ENCODE measurements at places on chromosomes 5 and 9.
A peak's percentile ranks its signal among the peaks of the same experiment; 100 is the strongest.

GRCh38 chr5:95261437-95262175 is 23.3 kb downstream of the MCTP1 start:
- DNase-seq = no peak

DNA sequence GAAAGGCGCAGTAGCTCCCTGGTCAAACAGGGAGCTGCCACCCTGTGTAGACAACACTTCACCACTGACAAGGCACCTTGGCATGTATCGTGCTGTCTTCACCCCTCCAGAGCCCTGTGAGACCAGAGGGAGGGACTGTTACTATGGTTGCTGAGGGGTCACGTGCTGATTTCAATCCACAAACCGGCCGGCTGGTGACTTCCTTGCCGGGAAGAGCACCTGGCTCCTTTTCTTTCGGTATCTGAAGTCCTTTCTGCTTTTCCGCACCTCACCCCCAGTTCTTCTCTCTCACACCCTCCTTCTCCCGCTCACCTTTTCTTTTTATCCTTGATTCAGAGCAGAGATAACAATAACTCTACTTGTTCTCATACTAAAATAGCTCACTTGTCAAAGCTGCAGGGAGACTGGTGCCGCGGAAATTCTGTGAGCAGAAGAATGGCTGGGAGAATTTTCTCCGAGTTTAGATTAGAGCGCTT is 327.2 kb downstream of the ZSWIM6 start:
- DNase-seq = no peak

DNA sequence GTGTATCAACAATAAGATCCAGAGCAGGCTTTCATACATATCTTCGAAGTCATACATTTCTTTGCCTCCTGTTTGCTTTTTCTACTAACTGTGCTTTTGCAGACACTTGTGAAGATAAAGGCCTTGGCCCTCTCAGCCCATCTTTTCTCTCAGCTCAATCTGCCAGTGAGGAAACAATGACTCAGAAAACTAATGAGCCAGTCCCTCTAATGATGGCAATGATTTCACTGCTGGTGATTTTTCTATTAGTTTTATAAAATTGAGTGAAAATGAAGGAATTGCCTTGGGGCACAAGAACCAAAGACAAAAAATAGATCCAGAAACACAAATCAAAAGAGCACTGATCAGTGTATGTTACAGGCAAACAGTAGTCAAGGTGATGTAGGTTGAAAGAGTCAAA is 167.7 kb upstream of the PPP2R2B start:
- DNase-seq = no peak

GRCh38 chr5:151624476-151624875 is 33.3 kb upstream of the FAT2 start:
- DNase-seq = no peak

DNA sequence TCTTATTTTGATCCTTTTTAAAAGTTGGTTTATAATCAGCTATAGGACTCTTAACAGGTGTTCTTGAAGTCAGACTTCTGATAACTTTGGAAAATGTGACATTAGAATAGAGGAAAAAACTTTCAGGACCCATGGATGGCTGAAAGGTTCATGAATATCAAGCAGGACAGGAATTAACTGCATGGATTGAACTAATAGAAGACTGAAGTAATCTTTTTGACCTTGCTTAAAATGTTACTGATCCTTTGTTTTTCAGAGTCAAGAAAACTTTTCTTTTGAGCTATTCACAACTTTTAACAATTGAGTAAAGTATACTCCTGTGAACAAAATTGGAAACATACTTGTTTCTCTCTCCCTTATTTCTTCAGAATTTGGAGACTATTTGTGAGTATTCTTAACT is 79.2 kb downstream of the PLK2 start:
- DNase-seq = no peak

GRCh38 chr5:170630711-170631141 is 126.9 kb downstream of the KCNIP1 start:
- DNase-seq = no peak

GRCh38 chr5:98016771-98017170 is 756.7 kb upstream of the RGMB start:
- no peak for DNase-seq

GRCh38 chr9:32787816-32788215 is 4.5 kb downstream of the TMEM215 start:
- no peak for DNase-seq

DNA sequence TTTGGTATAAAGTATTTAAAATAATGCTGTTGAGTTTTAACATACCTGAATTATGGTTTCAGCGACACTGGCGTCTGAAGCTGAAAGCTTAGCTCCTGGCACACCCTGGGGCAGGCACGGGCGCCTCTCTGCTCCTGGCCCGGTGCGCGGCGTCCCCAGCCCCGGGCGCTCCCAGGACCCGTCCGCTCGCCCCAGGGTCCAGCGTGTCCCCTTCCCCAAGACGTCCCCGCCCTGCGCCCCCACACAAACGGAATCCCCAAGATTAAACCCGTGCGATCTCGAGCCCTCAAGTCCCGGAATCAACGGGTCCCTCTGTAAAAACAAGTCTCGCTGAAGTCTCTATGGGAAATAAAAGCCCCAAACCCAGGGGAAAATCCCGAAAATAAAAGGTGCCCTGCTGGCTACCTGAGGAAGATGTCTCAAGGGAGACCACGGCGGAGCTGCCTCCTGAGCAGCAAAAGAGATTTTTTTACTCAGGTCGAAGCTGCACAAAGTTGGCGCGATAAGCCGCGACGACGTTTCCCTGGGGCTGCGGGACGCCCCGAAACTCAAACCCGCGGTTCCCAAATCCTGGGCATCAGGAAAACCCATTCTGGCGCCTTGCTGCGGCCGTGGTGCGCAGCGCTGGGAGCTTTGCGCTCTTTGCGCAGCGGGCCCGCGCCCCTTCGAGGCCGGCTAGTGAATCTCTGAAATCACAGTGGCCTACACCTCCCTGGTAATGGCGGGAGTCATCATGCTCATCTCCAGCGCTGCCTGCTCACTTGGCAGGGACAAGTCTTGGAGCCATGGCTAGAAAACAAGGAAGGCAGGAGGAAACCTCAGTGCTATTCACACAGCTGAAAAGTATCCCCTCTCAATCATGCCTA is 6.3 kb upstream of the IFNA8 start:
- DNase-seq = no peak

DNA sequence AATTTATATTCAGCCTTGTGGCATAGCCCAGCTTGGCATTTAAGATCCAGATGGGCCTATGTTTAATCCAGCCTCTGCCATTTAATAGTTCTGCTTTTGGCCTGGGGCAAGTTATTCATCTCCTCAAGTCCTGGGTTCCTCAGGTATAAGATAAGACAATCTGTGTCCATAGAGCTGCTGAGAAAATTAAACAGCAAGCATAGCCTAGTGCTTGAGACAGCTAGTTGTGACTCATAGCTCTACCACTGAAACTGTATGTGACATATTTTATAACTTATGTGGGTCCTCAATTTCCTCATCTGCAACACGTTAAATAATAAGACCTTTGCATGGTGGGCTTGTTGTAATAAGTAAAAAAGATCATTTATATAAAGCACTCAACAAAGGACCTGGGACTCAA is 53.3 kb upstream of the ATP10B start:
- DNase-seq = no peak

DNA sequence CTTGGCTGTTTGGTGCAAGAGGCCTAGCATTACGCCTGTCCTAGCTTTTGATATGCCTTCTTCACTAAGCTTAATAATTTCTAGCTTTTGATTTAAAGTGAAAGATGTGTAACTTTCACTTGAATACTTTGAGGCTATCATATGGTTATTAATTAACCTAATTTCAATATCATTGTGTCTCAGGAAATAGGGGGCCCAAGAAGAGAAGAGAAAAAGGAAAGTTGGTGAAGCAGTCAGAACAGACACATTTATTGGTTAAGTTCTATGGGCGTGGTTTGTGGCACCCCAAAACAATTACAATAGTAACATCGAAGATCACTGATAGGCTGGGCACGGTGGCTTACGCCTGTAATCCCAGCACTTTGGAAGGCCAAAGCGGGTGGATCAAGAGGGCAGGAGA is 40.9 kb upstream of the F2RL2 start:
- no peak for DNase-seq

GRCh38 chr9:74848153-74848525 is 39.6 kb downstream of the TRPM6 start:
- DNase-seq = no peak

GRCh38 chr5:56200971-56201666 is 32.0 kb downstream of the ANKRD55 start:
- DNase-seq = peak; percentile 76

DNA sequence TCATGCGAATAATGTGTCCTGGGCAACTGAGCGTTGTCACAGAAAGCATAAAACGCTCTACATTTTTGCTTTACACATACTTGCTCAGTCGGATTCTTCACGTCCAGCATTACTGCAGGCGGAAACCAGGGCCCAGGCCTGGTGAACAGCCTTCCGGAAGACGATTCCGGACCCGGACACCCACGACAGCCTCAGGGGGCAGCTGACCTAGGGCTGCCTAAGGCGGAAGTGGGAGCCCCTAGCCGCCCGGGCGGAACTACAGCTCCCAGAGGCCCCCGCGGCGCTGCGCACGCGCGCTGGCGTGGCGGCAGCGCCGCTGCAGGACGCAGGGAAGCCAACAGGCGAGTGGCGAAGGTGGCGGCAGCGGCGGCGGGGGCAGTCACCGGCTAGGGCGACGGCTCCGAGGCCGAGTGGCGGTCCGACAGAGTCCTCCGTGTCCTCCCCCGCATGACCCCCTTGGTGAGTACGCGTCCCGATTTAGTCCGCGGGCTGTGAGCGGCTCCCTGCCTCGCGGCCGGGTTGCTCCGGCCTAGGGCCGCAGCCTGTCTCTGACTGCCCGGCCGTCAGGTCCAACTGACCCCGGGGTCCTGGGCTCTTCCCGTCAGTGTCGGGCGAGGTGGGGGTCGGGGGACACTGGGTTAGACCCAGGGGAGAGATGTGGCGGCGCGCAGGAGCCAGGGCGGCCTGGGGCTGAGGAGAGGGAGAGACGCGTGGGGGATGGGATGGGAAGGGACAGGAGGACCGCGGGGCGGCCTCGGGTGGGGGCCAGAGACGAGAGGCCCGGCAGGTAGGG is at the start of gene GAPVD1:
GAPVD1 (plus strand) TSS at position 326 of the 793 bp plus-strand sequence. CDS start 37,096 bp downstream, outside the sequence.
- peak; percentile 99 for DNase-seq

- DNase-seq = no peak
Measured at GRCh38 chr5:134506054-134507039, 19.1 kb upstream of the JADE2 start.

GRCh38 chr5:65742565-65743231 is 20.7 kb downstream of the NLN start:
- peak; percentile 58 for DNase-seq

DNA sequence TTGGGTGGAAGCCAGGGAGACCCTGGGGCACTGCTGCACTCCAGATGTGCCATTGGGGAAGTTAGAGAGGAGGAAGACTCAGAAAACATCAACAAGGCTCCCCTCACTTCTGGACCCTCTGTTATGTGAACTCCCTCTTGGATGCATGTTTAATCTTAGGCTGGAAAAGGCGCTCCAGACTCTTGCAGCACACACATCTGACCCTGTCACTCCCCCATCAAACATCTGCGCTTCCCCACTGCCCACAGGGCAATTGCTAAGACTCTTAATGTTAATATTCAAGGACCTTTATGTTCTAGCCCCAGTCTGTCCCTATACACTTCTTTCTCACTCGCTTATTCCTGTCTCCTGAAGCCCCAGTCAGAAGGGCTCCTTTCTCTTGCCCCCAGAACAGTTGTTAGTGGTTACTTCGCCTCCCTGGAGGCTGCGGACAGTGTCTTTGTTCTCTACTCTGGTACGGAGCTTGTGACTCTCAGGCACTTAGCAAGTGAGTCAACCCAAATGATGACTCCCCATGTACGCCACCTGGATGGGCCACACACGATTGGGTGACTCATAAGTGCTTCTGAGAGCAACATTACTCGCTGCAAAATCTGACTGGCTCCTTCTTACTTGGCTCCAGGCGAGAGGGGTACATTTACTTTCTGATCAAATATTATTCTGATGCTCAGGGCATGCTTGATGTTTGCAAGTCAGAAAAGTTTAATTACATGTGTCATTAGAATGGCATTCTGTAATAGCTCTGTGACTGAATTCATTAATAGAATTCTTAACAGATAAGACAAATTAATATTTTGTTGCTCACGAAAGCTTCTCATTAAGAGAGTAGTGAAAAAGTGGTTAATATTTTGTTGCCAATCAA is 193.6 kb downstream of the HSPA4 start:
- DNase-seq = peak; percentile 65

GRCh38 chr5:72604798-72605154 is 97.6 kb upstream of the ZNF366 start:
- no peak for DNase-seq

- no peak for DNase-seq
Measured at GRCh38 chr5:65359569-65359968, 122.2 kb downstream of the ADAMTS6 start.

GRCh38 chr9:104984121-104984520 is 56.2 kb upstream of the ABCA1 start:
- no peak for DNase-seq

DNA sequence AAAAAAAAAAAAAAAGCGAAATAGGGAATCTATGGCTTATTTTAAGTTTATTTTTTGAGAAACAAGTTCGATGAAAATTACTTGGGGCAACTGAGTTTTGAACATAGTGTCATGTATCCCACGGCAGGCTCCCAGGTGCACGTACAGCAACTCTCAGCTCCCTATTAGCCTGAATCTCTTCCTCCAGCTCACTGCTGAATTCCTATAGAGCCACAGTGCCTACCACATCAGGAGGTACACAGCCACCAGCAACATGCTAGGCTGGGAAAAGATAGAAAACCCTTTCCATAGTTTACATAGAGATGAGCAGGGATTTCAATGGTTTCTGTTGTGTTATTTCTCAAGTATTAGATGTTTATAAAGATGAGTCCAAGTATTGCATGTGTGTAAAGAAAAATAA is 115.9 kb upstream of the RGMB start:
- DNase-seq = no peak

DNA sequence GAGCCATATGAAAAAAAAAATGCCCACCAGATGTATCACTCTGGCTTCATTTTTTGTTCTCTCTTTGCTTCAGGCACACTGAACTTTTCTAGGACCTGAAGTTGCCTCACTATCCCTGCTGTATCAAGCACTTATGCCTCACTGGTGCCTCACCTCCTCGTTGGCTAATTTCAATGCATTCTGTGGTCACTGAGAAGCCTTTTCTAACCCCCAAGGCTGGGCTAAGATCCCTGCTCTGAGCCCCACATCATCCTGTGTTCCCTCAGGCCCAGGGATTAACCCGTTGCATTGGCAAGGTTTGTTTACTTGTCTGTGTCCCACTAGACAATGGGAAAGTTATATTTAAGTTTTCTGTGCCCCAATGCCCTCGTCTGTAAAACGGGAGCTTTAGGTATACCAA is 362.7 kb downstream of the OSTF1 start:
- no peak for DNase-seq
